ENCODE measurements at places on chromosomes 3 and 15.
A peak's percentile ranks its signal among the peaks of the same experiment; 100 is the strongest.

- DNase-seq = peak; percentile 53
Observed at GRCh38 chr15:101664303-101664913, 12.2 kb upstream of the TM2D3 start.

- no peak for DNase-seq
Observed at GRCh38 chr15:101153801-101154656, 97.8 kb downstream of the CHSY1 start.

DNA sequence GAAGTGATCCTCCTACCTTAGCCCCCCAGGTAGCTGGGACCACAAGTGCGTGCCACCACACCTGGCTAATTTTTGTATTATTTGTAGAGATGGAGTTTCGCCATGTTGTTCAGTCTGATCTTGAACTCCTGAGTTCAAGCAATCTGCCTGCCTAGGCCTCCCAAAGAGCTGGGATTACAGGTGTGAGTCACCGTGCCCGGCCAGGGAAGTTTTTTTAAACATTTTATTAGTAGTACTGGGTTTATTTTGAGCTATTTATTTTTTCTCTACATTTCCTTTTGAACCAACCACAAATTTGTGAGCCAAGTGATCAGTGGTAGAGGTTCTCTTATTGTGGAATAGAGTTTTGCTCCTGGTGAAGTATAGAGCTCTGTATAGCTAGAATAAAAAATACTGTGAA, 33.7 kb downstream of the ARMC8 start:
- peak; percentile 45 for DNase-seq

- DNase-seq = peak; percentile 15
Observed at GRCh38 chr3:147875498-147875897, 466.3 kb downstream of the ZIC1 start.

GRCh38 chr3:106485802-106486201, 617.0 kb upstream of the CBLB start:
- DNase-seq = no peak

DNA sequence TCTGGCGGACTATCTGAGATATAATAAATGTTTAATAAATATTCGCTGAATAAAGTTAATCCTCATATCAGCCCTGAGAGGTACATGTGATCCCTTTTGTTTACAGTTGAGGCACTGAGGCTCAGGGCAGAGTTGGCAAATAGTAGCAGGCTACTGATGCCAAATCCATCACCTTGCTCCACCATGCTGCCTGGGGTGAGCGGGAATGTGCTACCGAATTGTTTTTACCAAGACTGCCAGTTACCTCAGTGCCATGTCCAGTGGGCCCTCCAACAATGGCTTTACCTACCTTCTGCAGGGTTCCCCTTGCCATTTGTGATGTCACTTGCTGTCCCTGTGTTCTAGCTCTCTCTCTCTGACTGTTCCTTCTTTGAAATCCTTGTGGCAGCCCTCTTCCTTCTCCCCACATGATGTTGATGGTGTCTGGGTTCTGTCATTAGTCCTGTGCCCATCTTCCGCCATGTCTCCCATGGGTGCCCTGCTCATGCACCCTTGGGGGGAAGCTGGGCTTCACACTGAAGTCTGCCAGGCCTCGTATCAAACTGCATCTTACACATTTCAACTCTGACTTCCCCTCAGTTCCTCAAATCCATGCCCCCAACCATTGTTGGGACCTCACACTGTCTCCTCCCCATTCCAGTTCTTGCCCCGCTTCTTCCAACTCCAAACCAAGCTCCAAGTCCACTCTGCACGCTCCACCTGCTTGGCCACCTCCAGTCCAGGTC, 35.4 kb downstream of the SLCO2A1 start:
- no peak for DNase-seq

GRCh38 chr3:46545818-46546630, 20.1 kb downstream of the LRRC2 start:
- no peak for DNase-seq

DNA sequence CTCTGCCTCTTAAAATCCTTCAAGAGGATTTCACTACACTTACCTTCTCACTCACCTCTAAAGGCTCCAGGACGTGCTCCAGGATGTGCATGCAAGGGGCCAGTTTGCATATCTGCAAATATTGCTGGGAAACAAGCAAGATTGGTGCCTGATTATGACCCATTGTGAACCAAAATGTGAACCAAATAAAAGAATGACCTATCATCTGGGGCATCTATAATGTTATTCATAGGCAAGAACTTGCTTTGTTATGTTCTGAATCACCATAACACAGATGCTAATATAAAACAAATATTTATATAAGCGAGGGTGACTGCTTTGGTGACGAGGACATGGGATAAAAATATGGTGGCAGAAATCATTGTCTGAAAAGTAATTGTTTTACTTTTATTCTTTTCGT, 5.5 kb downstream of the IL12A start:
- DNase-seq = peak; percentile 75

DNA sequence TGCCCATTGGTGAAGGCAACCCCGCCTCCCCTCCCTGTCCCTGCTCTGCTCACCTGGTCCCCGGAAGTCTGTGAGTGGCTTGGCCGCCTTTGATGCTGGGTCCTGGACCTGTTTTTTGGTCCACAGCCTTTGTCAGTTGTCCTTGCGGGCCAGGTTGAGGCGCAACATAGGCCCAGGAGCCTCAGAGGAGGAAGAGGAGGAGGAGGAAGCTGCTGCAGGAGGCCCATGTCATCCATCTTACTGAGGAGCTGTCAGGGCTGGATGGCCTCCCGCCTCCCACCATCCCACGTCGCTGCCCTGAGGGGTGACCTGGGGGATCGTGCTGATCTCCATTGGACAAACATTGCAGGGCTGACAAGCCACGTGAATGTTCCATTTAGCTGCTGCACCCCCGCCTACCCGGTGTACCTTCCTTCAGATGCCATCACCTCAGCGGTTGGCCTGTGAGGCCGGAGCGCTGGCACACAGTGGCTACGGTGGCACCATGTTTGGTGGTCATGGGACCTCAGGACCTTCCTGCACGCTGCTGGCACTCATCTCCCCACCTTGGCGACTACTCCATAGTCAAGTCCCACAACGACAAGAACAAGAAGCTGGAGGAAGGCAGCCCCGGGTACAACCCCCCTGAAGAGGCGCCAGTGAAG, 106.3 kb downstream of the SMAD6 start:
- no peak for DNase-seq

- no peak for DNase-seq
Observed at GRCh38 chr15:78179286-78179840, 30.2 kb downstream of the IDH3A start.

GRCh38 chr15:82936966-82937711, 15.4 kb downstream of the HOMER2 start:
- DNase-seq = peak; percentile 42

DNA sequence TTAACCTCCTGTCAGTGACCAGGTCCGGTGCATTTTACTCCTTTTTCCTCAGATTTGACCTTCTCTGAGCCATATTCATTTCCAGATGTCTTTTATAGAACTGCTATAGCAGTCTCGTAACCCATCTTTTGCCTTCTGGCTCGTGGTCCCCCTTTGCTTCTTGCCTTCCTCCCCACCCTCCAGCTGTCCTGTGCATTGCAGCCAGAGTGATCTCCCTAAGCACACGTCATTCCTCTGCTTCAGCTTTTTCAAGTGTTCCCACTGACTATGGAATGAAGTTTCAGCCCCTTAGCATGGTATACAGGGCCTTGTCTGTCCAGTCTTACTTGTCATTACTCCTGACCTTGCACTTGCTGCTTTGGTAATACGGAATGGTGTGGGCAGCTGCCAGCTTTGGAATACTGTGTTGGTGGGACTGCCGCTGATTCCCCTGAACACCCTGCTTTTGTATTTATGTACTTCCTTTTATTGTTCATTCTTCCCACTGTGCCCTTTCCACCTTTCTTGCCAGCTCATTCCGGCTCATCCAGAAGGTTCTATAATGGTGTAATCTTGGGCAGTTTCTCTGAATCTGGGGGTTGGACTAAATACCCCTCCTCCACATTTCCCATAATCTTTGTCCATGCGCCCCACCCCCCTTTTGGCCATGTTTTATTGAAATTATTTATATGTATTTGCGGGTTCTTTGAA, 38.9 kb downstream of the SLC25A26 start:
- peak; percentile 10 for DNase-seq

DNA sequence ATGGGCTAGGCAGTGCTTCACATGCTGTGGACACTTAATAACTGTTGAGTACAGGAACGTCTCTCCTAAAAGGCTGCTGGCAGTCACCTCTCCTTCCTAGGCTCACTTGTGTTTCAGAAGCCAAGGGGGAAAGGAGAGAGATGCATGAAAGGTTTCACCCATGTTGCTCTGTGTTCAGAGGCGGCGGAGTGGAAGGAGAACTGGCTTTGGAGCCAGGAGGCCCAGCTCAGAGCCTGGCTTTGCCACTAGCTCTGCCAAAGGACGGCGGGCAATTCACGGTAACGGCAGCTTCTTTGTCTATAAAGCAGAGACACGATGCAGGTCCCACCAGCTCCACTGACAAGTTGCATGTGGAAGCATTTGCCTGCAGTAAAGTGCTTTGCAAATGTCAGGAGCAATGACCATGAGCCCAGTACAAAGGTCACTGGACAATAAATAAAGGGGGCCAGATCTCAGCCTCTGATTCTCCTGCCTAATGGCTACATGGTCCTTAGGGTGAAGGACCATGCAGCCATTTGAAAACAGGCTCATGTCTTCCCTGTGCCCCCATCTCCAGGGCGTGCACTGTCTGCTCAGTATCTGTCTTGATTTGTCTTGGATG, 171.7 kb upstream of the TLE3 start:
- DNase-seq = no peak

Data from ELR (cell line).